ENCODE measurements at places on chromosomes 12 and 14.
A peak's percentile ranks its signal among the peaks of the same experiment; 100 is the strongest.

GRCh38 chr12:26744697-26745440 lies 88.1 kb downstream of the ITPR2 start:
- DNase-seq: no peak

DNA sequence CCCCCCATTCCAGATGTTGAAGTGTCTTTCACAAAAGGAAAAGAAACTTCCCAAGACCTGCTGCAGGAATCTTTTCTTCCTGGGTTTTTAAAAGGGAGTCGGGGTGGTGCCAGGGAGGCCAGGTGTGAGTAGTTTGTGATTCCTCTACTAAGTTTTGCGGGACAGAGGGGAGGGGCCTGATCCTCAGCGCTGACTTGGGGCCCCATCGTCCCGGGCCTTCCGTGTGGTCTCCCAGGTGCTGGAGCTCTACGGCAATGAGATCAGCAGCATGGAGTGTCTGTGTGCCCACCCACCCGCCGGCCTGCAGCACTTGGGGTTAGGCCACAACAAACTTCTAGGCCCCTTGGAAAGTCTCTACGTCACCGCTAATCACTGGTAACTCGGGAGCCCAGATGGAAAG lies 4.5 kb downstream of the LRRC43 start:
- no peak for DNase-seq

DNA sequence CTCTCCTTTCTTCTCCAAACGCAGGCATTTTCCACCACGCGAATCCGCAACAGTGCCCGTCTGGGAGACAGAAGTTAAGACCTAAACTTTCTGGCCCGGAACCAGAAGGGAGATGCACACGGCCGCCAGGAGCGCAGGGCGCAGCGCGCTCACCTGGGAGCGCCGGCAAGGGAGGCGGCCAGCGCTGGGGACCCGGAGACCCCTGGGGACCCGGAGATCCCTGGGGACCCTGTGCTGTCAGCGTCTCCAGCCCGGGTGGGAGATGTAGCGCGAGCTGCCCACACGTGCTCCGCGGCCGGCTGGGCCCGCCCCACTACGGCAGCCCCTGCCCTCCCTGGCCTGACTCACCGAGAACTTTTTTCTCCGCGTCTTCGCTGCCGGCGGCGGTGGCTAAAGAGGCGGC lies 620 bp downstream of the YBX3 start:
- DNase-seq: peak; percentile 63

- DNase-seq: no peak
These were observed 368.4 kb upstream of the E2F7 start for GRCh38 chr12:77433799-77434198.

GRCh38 chr12:47066278-47067025 lies 13.0 kb upstream of the PCED1B start:
- DNase-seq: no peak

GRCh38 chr12:108349278-108349688 lies 10.2 kb upstream of the CMKLR1 start:
- DNase-seq: no peak

DNA sequence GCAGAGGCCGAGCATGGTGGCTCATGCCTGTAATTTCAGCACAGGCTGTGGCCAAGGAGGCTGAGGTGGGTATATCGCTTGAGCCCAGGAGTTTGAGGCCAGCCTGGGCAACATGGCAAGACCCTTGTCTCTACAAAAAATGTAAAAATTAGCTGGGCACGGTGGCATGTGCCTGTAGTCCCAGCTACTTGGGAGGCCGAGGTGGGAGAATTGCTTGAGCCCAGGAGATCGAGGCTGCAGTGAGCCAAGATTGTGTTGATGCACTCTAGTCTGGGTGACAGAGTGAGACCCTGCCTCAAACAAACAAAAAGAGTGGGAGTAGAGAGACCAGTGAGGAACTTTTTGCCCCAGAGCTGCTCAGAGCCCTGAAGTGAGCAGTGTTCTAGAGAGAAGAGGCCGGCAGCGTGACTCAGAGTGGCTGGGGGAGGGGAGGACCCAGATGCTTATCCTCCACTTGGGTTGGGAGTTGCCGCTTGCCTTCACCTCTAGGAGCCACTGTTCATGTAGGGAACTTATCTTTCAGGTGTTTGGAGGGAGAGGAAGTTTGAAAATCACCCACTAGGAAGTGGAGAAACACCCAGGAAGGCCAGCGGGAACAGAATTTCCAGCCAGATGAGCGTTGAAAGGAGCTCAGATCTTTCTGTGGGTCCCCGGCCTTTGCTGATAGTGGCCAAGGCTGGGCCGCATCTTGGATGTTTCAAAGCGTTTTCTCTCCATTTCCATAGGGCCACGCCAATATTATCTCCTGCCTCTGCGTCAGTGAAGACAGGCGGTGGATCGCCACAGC lies 15.3 kb downstream of the CFAP251 start:
- no peak for DNase-seq

- no peak for DNase-seq
These were observed 113.4 kb upstream of the PELI2 start for GRCh38 chr14:56004786-56005185.

- no peak for DNase-seq
These were observed 43.3 kb upstream of the RASSF3 start for GRCh38 chr12:64566831-64567517.

DNA sequence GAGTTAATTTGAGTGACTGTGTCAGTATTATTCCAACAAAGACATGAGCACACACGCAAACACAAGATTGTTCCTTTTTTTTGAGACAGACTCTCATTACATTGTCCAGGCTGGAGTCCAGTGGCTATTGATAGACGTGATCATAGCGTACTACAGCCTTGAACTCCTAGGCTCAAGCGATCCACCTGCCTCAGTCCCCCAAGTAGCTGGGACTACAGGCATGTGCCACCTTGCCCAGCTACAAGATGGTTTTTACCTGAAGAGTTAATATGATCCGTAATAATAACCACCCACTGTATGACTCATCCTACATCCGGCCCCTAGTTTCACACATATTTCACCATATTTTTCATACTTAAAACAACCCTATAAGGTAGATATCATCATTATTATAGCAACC lies 26.8 kb downstream of the BCAT1 start:
- no peak for DNase-seq

DNA sequence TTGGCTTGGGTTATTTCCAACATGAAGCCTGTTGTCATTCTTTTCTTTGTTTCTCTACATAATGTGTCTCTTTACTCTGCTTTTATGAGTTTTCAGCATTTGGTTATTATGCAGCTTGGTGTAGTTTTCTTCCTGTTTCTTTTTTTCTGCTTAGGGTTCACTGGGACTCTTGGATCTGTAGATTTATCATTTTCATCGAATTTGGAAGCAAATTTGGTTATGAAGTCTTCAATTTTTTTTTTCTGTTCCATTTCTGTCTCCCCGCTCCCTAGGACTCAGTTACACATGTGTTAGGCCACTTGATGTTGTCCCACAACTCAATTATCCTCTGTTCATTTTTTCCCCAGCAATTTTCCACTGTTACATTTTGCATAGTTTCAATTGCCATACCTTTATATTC lies 13.8 kb upstream of the BEGAIN start:
- DNase-seq: no peak

DNA sequence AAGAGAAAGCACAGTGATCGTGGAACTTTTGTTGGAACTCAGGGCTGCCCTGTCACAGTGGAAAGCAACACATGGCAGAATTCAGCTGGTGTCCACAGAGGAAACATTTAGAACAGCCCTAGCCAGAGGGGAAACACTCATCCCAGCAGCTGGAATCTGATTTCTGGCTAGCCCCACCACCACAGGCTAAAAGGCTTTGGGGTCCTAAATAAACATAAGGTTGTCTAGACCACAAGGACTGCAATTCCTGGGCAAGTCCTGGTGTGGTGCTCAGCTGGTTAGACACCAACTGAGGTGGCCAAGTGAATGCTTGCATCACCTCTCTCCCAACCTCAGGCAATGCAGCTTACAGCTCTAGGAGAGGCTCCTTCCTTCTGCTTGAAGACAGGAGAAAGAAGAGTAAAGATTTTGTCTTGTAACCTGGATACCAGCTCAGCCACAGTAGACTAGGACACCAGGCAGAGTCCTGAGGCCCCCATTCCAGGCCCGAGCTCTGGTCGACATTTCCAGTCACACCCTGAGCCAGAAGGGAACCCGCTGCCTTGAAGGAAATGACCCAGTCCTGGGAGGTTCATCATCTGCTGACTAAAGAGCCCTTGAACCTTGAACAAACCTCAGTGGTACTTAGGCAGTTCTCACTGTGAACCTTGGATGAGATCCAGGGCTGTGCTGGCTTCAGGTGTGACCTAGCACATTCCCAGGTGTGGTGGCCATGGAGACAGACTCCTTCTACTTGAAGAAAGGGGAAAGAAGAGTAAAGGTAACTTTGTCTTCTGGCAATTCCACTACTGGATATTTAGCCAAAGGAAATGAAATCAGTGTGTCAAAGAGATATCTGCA lies 85.4 kb upstream of the PLXNC1 start:
- no peak for DNase-seq

GRCh38 chr12:29882846-29883245 lies 99.1 kb upstream of the TMTC1 start:
- DNase-seq: no peak

GRCh38 chr12:108820707-108821406 lies 36.5 kb downstream of the SSH1 start:
- DNase-seq: no peak

DNA sequence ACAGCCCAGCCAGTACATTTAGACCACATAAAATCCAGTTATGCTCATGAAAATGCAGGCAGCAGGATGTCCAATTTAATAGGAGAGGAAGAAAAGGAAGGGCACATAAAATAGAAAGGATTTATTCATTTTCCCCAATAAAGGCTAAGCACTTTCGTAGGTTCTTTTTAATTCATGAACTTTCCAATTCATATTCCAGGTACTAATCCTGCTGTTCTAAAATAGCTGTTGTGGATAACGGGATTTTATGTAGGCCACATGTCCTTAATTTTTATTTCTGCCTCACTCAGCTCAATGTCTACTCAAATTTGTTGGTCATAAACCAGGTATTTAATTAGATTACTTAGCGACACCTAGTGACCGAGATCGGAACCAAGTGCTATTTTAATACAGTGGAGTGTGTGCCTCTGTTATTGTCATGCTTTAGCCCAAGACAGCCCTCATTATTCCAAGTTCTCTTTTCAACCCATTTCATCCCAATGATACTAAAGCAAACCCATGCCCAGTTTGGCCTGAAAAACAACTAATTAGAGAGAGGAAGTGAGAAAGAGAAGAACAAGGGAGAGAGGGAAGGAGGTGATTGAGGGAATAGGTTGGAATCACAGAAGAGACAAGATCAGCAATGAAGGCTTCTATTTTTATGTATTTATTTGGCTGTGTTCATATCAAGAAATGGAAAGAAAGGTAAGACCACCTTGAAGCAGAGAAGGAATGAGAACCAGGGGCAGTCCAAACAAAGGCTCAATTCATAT lies 45.9 kb upstream of the IFNG-AS1 start:
- DNase-seq: no peak

- DNase-seq: no peak
These were observed 14.7 kb downstream of the PCBP2 start for GRCh38 chr12:53466640-53467039.

DNA sequence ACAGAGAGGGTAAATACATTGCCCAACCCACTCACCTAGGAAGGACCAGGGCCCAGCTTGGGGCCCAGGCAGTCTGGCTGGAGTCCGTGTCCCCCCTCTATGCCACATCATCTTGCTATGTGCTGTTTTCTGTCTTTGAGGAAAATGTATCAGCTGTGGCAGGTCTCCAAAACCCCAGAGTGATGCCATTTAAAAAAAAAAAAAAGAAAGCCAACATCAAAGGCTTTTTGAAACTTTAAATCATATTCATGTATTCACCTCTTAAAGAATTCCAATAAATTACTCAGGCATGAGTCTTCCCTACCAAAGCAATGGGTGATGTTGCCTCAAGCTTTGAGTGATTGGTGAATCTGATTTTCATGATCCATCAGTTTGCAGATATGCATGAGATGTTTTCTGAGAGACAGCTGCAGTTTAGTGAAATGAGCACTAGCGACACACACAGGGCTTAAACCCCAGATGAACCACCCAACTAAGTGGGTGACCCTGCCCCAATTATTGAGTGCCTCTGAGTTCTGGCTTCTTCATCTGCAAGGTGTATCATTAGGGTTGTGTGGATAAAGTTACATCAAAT lies 6.1 kb downstream of the KRT81 start:
- DNase-seq: peak; percentile 19

- DNase-seq: no peak
These were observed 2.2 kb upstream of the BATF start for GRCh38 chr14:75519826-75520728.

- DNase-seq: no peak
These were observed 92.6 kb downstream of the RFLNA start for GRCh38 chr12:124387528-124387911.

DNA sequence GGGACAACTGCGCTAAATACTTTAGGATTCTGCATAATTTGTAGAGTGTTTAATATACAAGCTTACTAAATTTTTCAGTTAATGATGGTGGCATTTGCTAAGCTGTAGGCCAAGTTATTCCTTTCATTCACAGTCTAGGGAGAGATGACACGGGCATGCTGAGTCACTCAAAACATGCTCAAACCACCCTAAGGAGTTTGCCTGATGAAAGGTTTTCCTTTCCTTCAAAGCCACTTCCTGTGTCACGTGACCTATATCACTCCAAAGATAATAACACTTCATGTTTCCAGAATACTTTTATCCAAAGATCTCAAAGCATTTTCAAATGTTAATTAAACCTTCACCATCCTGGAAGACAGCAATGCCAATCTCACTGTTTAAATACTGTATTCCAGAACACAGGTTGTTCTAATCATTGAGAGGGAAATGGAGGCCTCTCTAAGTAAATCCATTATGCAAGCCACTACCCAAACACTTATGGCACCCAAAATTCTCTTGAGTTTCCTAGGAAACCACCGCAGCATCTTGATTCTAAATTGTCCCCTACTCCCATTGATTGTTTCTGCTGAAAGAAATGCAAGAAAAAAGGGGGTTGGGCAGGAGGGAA lies 207.0 kb upstream of the CDKN3 start:
- no peak for DNase-seq

DNA sequence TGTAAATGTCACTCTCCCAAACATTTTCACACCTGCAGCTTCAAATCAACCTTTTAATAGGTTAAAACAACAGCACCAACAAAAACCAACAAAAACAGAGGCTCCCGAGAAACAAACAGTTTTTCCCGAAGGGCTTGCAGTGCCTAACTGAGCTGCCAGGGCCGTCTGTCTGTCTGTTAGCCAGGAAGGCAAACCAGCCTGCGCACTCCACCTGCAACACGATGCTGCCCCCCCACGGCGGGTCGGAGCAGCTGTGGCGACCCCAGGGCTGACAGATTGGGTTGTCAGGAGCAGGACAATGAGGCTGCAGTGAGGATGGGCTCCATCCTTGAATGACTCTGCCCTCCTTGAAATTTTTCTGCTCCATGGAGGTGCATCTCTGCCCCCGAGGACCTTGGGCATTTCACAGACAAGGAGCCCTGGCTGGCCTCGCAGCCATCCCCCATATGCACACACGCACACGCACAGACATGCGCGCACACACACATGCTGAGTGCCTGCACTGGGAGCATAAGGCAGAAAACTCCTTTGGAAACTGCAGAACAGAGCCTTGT lies 2.6 kb downstream of the RTL1 start:
- peak; percentile 64 for DNase-seq

- no peak for DNase-seq
These were observed 25.7 kb downstream of the JAG2 start for GRCh38 chr14:105142651-105143450.

GRCh38 chr12:90122681-90123080 lies 414.0 kb upstream of the ATP2B1 start:
- DNase-seq: no peak

GRCh38 chr12:1054117-1054870 lies 63.3 kb downstream of the ERC1 start:
- DNase-seq: no peak
